Central memory CD4-positive, alpha-beta T cell (primary cell): ENCODE measurements at places on chromosomes 12 and 14.

- no peak for DNase-seq
Measured at GRCh38 chr14:71208702-71209357, 301.6 kb downstream of the PCNX1 start.

DNA sequence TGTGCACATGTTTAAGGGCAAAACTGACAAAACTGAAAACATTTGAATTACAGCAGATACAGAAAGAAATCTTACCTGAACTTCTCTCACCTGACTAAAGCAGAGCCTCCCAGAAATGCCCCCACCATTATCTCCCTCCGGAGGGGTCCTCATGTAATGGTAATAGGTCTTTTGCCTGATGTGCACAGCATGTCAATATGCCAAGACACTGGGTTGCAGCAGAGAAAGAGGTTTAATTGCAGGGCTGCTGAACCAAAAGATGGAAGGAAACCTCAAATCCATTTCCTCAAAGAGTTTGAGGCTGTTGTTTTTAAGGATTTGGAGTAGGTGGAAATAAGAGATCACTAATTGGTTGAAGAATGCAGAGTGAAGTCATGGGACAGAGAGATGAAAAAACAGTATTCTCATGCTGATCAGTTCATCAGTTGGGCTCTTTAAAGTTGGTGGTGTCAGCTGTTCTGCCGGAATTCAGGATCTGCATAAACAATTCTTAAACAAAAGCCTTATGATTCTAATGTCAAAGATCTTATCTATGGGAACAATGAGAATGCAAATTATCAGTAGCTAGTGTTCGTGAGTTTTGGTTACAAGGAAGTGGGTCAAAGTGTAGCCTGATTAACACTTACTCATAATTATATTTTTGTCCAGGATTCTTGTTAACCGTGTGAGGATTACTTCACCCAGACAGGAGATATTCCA is 18.2 kb downstream of the ANG start:
- no peak for DNase-seq

DNA sequence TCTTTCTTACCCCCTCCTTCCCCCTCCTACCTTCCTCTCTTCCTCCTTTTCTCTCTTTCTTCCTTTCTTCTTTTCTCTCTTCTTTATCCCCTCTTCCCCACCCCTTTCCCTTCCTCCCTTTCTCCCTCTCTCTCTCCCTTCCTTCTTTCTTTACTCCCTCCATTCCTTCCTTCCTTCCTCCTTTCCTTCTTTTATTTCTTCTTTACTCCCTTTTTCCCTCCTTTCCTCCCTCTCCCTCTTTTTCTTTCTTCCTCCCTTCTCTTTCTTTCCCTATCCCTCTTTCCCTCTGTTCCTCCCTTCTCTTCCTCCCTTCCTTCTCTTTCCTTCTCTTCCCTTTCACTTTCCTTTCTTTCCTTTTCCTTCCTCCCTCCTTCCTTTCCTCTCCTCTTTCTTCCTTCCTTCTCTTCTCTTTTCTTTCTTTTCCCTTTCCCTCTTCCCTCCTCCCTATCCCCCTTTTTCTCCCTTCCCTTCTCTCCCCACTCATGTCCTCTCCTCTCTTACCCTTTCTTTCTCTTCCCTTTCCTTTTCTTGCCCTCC is 302.3 kb upstream of the TBX3 start:
- no peak for DNase-seq

- DNase-seq: no peak
Measured at GRCh38 chr12:69686731-69687130, 12.4 kb downstream of the BEST3 start.

DNA sequence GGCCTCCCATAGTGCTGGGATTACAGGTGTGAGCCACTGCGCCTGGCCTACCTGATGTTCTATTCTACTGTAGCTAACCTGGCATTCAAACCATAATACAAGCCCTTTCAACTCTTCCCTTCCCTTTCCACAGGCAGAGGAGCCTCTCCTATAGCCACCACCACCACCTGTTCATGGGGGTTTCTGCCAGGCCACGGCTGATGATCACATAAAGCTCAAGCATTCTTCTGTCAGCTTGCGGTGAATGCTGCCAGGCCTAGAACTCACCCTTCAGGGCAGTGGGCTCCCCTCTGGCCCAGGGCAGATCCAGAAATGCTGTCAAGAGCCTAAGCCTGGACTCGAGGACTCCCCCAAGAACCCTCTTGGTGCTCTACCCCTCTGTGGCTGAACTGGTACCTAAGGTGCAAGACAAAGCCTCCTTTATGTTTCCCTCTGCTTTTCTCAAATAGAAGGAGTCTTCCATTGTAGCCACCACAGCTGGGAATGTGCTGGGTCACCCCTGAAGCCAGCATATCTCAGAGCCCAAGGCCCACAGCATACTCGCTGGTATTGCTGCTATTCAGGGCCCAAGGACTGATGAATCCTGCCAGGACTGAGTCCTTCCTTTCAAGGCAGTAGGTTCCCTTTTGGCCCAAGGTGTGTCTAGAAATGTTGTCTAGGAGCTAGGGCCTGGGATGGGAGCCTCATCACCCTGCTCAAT is 3.4 kb upstream of the DLGAP5 start:
- no peak for DNase-seq

- no peak for DNase-seq
Measured at GRCh38 chr12:72622556-72622955, 350.4 kb downstream of the TRHDE start.

- no peak for DNase-seq
Measured at GRCh38 chr12:110869026-110869425, 22.2 kb downstream of the CCDC63 start.

GRCh38 chr14:101573289-101573688 is 12.0 kb downstream of the DIO3 start:
- no peak for DNase-seq

GRCh38 chr12:51942501-51943000 is 8.9 kb upstream of the ACVR1B start:
- no peak for DNase-seq

DNA sequence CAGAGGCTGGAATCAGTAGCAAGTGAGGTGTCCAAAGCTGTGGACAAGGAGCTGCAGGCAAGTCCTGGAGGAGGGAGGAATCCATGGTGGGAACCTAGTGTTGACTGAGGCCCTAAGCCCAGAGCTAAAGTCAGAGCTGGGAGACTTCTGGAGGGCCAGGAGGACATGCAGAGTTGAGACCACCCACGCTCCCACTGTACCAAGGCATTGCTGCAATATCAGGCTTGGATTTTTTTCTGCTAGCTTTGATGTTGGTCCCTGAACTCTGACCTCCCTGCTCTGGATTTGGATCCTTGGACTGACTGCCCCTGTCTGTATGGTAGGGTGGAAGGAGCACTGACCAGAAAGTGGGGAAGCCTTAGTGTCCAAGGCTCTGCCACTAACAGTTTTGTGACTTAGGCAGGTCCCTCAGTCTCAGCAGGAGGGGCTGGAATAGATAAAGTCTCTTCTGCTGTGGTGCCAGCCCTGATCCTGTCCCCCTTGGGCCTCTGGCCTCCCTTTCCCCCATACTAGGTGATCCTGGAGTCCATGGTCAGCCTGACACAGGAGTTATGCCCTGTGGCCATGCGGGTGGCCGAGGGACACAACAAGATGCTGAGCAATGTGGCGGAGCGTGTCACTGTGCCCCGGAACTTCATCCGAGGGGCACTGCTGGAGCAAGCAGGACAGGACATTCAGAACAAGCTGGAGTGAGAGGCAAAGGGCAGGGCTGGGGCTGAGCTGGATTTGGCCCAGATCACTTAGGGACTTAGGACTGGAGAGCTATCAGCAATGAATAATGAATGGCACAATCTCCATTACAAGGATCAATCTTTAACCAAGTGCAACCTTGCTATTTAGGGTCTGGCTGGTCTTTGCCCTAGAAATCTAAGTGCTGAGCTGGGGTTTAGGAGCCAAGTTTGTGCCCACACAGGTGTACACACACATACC is 9.4 kb downstream of the CARMIL3 start:
- DNase-seq: no peak

GRCh38 chr12:75834591-75834990 is 197.0 kb downstream of the PHLDA1 start:
- no peak for DNase-seq

- DNase-seq: no peak
Measured at GRCh38 chr12:4685317-4685716, 34.9 kb upstream of the GALNT8 start.

DNA sequence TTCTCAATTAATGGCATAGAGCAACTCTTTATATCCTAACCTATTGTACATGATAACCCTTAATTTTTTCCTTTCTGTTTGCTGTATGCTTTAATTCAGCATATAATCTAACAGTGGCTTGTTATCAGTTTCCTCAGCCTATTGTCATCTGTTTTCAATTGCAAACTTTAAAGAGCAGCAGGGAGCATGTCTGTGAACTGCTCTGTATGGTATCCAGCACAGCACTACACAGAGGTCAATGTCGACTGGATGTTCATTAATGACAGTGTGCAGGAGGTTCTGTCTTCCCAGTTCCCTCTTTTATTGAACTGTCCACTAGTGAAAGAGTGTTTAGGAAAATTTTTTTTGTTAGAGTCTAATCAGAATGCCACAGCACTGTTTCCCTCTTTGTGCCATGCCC is 609.1 kb downstream of the SOX5 start:
- no peak for DNase-seq

DNA sequence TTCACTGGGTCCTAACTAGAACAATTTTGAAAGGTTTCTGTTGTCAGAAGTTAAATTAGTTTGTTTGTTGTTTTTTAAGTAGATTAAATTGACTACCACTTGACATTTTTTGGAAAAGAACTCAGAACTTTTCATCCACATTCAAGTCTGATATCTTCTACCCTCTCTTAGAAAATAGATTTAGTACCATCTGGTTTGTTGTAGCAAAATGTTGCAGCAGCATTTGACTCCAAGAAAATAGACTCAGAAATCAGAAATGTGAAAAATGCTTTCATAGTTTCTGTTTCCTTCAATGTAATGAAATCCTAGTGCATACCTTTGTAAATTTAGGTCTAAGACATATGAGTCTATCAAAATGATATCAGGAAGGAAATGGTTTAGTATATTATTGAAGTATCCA is 256.3 kb upstream of the CLEC14A start:
- no peak for DNase-seq

- DNase-seq: no peak
Measured at GRCh38 chr12:28535216-28535615, 345.0 kb downstream of the CCDC91 start.

DNA sequence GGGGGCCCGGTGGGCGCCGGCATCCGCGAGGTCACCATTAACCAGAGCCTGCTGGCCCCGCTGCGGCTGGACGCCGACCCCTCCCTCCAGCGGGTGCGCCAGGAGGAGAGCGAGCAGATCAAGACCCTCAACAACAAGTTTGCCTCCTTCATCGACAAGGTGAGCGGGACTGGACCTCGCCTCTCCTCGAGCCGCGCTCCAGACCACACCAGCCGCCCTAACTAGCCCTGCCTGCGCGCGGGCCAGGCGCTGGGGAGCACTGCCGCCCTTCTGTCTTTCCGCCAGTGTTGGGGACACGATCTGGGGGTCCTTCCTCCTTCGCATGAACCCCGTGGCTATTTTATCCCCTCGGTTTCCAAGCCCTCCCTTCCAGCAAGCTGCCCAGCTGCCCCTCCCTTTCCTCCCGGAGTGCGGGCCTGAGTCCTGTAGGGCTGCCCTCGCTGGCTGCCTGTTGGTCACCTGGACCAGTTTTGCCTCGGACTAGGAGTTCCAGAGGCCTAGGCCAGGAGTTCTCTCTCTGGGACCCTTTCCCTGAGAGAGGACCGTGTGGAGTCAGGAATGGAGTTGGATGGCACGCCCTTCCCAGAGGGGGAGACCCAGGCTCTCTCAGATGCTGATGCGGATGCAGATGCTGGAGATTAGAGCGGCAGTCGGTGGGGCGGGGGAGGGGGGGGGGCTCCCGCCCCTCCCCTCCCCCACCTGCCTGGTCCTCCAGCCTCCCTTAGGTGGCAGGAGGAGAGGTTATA is 592 bp downstream of the KRT7 start:
- no peak for DNase-seq

- peak; percentile 4 for DNase-seq
Measured at GRCh38 chr12:51171884-51172514, 936 bp downstream of the TFCP2 start.

- peak; percentile 47 for DNase-seq
Measured at GRCh38 chr12:89051065-89051677, 301.1 kb downstream of the DUSP6 start.

- DNase-seq: peak; percentile 72
Measured at GRCh38 chr12:108664338-108665258, 30.9 kb upstream of the SELPLG start.

DNA sequence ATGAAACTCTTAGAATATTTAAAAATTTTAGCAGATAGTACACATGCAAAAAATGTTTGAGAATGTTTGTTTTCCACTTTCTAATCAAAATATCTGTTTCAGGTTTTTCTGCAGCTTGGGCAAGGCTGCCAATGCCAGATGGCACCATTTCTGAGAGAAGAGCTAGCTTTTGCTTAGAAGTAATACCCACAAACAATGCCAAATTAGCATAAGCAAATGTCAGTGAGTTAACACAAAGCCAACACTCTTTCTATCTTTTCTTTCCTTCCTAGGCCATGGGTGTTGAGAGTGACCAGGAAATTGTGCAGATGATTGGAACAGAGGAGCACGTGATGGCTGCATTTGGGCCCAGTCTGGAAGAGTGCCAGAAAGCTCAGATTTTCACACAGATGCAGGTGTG is 35.2 kb downstream of the POLR3B start:
- DNase-seq: no peak

GRCh38 chr14:23436327-23437132 is 1.1 kb upstream of the MYH7 start:
- DNase-seq: no peak

DNA sequence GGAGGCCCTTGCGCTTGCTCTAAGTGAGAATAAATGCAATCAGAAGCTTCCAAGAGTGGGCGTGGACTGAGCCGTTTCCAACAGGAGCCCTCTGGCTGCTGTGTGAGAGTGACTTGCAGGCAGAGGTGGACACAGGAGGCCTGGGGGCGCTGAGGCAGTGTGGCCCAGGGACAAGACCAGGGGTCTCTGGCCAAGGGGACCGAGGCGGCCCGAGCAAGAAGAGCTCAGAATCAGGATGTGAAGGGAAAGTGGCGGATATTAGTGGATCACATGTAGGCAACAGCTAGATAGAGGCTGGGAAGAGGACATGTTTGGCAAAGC is 8.6 kb downstream of the RIMBP2 start:
- no peak for DNase-seq

DNA sequence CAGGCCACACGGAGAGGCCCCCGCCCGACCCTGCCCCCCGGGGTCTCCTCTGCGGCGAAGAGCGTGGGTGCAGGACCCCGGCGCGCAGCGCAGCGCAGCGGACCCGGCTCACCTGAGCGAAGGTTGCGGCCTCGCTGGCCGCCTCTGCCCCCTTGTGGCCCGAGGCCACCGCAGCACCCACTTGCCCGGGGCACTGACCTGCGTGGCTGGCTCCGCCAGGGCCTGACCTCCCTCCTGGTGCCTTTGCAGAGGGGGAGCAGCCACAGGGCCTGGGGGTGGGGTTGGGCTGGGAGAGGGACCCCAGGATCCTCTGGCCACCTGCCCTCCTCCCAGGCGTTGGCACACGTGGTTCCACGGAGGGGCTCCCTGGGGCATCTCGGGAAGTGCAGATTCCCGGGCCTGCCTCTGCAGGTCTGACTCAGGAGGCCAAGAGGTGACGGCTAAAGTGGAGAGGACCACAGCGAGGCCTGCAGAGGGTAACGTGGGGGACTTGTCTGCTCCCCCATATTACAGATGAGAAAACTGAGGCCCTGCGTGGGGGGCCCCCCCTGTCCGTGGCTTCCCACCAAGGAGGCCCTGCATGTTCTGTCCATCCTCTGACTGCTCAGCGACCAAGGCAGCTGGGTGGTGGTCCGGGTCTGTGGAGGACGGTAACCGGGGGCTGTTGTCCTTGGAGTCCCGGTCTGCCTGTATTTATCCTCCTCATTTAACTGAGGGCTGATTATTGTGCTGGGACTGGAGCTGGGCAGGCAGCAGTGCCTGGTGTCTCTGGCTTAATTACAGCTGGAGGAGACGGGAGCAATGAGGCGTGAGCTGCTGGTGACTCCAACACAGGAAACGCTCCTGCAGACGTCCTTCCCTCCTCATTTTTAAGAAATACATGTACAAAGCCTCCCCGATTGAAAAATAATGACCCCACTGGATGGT is 67.9 kb upstream of the BEGAIN start:
- DNase-seq: peak; percentile 31
